NK-92 treated with Interleukin-12 subunit alpha and Interleukin-12 subunit beta, amount 100 ng/mL, for 24 hours (cell line): ENCODE measurements at places on chromosomes 6 and 20.

DNA sequence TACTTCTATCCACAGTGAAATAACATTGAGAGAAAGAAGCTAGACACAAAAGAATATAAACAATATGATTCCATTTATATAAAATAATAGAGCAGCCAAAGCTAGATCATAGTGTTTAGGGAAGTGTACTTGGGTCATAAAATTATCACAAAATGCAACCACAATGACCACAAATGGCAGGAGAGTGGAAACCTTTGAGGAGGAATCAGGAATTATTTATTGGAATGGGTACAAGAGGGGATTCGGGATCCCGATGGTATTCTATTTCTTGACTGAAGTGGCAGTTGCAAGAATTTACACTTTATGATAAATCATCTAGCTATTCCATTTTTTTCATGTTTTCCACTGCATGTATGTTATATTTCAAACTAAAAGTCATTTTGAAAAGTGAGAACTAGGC lies 76.1 kb downstream of the IPCEF1 start:
- no peak for DNase-seq

- DNase-seq = no peak
Observed at GRCh38 chr20:58636983-58637421, 14.1 kb upstream of the STX16 start.

DNA sequence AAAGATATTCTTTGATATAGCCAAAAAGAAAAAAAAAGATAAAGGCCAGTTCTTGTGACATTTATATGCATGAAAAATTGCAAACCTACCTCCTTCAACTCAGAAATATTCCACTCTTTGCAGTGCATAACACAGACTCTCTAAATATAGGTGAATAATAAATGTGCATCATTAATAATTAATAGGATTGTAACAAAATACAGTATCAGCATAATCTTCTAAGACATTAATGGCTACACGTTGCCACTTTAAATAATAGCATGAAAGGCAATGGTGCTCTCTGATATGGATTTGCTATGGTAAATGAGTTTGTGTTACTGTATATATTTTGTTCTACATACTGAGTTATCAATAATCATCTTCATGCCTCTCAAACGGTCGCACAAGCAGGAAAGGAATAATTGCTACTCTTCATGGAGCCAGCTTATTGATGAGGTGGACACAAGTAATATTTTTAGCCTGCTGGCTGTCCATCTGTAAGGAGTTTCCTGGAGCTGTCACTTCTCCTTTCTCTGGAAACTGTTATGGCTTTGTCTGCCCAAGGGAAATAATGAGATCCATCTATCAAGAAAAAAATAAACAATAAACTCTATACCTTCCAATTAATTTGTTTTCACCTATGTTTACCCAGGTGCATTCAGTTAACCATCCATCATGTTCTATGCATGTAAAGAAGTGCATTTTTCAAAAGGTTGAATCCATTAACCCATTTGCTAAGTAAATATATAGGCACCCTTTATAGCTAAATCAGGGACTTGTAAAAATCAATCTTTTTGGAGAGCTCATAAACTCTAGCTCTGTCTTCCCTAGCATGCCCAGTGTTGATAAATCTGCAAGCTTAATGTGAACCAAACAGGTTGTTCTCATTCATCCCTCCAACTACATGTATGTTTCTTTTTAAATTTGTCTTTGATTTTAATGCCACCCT lies 253.0 kb downstream of the NKAIN2 start:
- no peak for DNase-seq

DNA sequence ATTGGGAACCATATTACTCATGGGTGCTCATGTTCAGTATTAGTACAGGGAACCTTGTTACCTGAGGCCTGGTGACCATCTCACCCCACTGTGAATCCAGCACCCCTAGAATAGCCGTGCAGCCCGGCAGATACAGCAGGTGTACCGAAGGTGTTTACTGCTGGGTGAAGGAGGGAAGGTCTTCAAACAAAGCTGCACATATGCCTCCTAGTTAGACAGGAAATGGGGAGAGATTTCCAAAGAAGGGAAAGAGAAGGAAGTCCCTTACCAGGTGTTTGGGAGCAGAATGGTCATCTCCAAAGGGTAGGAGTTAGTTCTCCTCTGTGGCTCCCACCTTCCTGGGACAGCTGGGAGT lies 2.4 kb upstream of the CST1 start:
- DNase-seq = no peak

- no peak for DNase-seq
Observed at GRCh38 chr6:129189266-129189665, 306.3 kb downstream of the LAMA2 start.

DNA sequence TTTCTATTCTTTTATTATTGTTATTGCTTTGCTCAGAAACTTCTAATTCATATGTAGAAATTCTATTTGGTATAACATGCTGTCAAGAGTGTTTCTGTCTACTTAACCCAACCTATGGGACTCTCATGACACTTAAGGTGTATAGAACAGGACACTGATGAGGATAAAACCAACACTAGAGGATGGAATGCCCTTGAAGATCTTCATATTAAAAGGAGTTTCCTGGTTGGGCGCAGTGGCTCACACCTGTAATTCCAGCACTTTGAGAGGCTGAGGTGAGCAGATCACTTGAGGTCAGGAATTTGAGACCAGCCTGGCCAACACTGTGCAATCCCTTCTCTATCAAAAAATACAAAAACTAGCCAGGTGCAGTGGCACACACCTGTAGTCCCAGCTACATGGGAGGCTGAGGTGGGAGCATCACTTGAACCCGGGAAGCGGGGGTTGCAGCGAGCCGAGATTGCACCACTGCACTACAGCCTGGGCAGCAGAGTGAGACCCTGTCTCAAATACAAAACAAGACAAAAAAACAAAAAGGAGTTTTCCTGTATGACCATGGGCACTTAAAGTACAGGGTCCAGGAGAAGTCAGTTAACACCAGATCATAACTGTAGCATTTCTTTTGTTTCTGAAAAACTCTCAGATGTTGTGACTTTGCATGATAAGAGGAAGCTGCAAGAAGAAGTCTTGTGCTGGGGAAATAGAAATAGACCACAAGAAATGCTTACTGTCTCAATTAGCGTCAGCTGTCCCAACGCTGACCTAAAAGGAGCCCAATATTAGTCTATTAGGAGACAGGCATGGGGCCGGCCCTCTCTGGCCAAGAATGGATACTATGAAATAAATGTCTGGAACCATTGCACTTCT lies 38.9 kb upstream of the CD2AP start:
- DNase-seq = no peak
